RPMI8226 (cell line): ENCODE measurements at places on chromosomes 1 and 21.

- peak; percentile 43 for DNase-seq
These were observed 919 bp downstream of the MCL1 start for GRCh38 chr1:150578272-150579109.

DNA sequence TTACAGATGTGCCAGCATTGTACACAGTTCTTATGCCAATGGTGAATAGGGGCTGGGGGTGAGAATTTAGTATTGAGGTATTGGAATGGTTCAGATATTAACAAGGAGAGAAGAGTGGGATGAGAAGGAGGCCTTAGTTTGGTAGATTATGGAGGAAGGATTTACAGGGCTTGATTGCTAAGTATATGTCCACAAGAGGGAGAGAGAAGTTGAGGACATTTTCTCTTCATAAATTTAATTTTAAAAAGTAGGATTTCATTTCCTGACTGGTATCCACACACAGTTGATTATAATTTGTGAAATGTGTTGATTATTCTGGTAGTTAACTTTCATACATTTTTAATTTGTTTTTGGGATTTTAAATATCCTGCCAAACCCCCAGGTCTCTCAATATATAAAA, 213.0 kb downstream of the ADGRL2 start:
- no peak for DNase-seq

DNA sequence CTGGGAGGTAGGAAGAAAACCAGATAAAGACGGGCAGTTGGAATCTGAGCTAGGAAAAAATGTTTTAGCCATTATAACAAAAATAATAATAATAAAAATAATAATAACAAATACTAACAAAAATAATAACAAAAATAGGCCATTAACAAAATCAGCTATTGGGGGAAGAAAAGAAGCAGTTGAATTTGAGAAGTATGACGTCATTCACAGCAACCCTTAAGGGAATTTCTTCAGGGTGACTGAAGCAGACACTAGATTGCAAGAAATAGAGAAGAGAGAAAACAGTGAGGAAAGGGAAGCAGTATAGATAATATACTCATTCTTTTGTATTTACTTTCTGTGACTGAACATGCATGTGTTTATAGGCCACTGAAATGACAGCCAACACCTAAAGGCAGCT, 20.0 kb downstream of the KRTAP19-8 start:
- no peak for DNase-seq

DNA sequence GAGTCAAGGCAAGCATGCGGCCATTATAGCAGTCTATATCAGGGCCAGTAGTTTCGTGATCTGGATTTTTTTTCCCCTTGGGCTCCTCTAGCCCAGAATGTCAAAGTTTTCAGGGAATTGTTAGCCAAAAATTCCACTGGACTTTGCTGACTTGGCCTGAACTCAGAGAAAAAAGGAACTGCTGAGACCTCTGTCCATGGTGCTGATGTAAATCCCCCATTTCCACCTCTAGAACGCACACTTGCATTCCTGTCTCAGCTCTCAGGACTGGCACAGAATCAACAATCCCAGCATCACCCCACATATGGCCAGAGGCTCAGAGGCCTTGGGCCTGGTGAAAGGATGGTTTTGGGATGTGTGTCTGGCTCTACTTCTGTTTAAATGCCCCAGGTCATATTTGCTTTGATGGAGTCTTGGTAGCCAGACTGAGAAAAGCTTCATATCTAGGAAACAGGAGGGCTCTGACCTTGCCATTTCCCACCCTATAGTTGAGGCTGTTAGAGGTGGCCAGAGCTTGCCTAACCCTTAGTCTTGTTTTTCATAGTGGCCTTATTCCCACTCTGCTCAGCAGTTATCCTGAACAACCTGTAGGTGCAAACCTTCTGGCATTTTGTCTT, 16.9 kb upstream of the EFCAB14 start:
- DNase-seq: peak; percentile 74

DNA sequence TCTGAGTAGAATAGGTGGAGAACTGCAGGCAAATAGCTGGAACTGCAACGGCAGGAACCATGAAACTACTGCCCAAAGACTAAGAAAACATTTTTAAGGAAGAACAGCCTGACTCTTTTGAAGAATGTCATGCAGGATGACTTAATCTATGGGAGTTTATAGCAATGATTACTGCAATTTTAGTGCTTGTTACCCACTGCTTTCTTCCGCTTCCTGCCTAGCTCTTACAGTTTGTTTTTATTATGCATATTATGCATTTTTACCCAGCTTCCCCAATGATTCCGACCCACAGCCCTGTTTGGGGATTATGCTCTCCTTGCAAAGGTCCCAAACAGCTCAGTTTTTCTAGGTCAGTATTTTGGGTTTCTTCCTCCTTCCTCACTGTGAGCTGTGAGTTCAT, 71.2 kb downstream of the PCNX2 start:
- DNase-seq: no peak

GRCh38 chr1:200992382-200993048, 31.0 kb downstream of the KIF21B start:
- DNase-seq: no peak

DNA sequence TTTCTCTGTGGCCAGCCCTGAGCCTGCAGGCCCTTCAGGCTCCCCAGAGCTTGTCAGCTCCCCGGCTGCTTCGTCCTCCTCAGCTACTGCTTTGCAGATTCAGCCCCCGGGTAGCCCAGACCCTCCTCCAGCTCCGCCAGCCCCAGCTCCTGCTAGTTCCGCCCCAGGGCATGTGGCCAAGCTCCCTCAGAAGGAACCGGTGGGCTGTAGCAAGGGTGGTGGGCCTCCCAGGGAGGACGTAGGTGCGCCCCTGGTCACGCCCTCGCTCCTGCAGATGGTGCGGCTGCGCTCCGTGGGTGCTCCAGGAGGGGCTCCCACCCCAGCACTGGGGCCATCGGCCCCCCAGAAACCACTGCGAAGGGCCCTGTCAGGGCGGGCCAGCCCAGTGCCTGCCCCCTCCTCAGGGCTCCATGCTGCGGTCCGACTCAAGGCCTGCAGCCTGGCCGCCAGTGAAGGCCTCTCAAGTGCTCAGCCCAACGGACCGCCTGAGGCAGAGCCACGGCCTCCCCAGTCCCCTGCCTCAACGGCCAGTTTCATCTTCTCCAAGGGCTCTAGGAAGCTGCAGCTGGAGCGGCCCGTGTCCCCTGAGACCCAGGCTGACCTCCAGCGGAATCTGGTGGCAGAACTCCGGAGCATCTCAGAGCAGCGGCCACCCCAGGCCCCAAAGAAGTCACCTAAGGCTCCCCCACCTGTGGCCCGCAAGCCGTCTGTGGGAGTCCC, 45.4 kb downstream of the YARS1 start:
- DNase-seq: no peak

DNA sequence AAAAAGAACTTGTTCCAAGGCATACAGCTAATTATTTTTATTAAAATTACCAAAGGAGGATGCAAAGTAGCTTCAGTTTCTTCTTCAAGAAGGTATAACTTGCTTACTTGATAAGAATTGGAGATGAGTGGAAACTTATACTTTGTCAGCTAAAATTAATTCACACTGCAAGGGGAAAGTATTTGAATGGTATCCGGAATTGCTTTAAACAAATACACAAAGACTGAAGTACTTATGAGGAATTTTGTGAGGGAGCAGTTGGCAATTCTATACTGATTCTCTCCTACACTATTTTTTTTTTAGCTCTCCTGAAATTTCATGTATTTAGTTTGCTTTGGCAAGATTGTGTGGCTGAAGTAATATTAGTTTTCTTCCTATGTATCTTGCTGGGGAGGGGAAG, 39.2 kb upstream of the GRIK1 start:
- DNase-seq: no peak

DNA sequence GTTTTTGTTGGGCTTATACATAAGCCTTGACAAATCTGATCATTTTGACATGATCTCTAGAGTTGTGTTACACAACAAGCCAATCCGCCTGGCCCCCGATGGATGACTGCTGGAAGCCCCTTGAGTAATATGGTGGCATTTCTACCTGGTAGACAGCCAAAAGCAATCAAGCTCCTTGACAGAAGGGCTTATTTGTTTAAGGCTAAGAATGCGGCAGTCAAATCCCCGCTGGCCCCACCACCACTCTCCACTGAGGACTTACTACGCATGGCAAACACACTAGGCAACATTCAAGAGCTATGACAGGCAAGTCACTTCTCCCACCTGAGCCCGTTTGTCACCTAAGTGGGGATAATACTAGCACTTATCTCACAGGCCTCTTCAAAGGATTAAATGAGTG, 33.4 kb upstream of the C1orf198 start:
- DNase-seq: no peak

GRCh38 chr1:229973297-229973612, 93.8 kb upstream of the GALNT2 start:
- DNase-seq: no peak

- DNase-seq: no peak
These were observed 47.6 kb upstream of the POFUT2 start for GRCh38 chr21:45335151-45335760.

DNA sequence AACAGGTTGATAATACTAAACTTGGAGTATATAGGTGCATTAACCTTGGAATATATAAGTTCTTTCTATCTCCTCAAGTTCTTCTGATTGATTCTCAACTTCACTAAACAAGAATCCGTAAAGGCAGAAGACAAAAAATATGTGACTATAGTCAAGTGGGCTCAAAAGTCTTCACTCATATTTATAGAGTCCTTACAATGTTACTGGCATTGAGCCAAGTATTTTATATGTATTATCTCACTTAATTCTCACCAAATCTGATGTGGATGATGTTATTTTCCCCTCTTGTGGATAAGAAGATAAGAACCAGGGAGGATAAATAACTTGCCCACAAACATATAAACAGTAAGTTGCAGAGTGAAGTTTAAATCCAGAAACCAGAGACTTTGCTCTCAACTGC, 486.9 kb downstream of the LRRIQ3 start:
- DNase-seq: no peak

GRCh38 chr21:39063517-39063916, 119.7 kb downstream of the PSMG1 start:
- DNase-seq: no peak

- DNase-seq: no peak
These were observed 18.8 kb upstream of the PKP1 start for GRCh38 chr1:201264554-201264953.

GRCh38 chr21:42002421-42002958, 7.7 kb downstream of the ZBTB21 start:
- no peak for DNase-seq

DNA sequence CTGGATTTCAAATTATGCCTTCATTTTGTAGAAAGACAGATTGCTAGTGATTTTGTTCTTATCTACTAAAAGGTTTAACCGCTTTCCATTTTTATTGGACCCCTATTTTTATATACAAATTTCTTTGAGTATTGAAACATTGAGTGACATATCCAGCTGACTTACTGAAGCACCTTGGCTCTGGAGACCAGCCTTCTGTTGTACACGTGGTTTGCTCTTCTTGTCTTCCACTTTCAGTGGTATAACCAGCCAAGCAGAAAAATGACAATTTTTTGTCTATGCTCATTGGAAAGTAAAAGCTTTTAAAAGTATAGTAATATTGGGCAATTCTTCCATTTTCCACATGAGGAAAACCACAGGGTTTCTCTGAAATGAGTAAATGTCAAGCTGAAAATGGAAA, 4.4 kb downstream of the F13B start:
- no peak for DNase-seq

- no peak for DNase-seq
These were observed 34.4 kb downstream of the HHAT start for GRCh38 chr1:210363119-210363518.

GRCh38 chr1:216422821-216423520, at the start of gene USH2A:
TSS of gene USH2A (minus strand) at chr1:216423448. CDS start at chr1:216422336, 1,112 bp downstream.
- no peak for DNase-seq

- DNase-seq: no peak
These were observed 142.8 kb upstream of the RAB4A start for GRCh38 chr1:229128066-229128608.

DNA sequence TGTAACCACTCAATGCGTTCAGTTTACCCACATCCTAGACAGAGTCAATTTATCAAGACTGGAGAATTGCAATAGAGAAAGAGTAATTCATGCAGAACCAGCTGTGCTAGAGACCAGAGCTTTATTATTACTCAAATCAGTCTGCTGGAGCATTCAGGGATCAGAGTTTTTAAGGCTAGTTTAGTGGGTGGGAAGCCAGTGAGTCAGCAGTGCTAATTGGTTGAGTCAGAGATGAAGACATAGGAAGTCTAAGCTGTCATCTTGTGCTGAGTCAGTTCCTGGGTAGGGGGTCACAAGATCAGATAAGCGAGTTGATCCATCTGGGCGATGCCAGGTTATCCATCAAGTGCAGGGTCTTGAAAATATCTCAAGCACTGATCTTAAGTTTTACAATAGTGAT, 499.6 kb downstream of the MRPL39 start:
- DNase-seq: no peak

GRCh38 chr1:221912230-221912629, 170.3 kb upstream of the DUSP10 start:
- DNase-seq: no peak

DNA sequence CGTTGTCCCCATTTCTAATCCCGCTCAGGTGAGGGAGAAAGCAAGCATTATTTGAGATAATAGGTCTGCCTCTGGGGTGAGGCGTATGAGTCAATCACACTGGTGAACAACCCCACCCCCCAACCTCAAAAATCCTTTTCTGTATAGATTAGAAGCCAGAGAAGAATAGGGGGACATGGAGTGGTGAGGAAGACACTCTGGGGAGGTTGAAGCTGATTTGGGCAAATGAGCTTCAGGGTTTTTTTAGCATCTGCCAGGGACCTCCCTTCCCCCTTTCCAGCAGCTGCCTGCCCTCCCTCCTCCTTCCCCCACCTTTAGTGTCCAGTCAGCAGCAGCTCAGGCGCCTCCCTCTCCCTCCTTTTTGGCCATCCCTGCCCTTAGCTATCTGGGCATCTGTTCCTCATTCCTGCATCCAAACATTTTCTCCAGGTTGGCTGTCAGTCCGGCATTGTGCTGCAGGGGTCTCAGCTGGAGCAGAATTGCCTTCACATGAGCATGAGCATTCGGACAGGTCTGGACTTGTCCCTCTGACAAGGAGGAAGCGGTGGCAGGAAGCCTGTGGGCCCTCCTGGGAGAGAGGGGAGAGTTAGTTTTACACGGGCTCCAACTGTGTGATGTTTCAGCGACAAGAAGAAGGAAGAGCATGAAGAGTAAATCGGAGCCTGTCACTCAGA, 30.8 kb upstream of the PTGFRN start:
- no peak for DNase-seq

DNA sequence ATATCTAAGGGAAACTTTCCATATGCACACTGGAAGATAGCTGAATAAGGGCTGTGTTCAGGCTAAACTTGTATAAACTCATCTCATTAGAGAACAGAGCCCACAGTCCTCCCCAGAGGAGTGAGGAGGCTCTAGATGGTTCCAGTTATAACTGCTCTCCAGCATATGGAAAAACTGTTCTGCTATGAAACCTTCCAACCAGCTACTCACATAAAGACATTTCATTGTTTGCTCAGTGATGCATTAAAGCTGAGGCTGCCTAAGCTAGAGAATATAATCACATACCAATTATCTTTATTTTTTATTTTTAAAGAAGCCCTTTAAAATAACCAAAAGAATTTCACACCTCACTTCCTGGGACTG, 13.3 kb downstream of the AHCYL1 start:
- DNase-seq: no peak

- DNase-seq: no peak
These were observed 249.9 kb downstream of the NFIA start for GRCh38 chr1:61332196-61332753.

GRCh38 chr1:215567491-215568298, 591 bp downstream of the KCTD3 start:
- peak; percentile 72 for DNase-seq

- DNase-seq: no peak
These were observed 36.9 kb upstream of the KLHDC7A start for GRCh38 chr1:18443587-18444520.

GRCh38 chr1:18989896-18990295, 33.4 kb upstream of the IFFO2 start:
- DNase-seq: no peak

GRCh38 chr1:85188530-85188929, 12.3 kb downstream of the SYDE2 start:
- DNase-seq: no peak

- DNase-seq: no peak
These were observed 20.0 kb downstream of the F11R start for GRCh38 chr1:161000736-161001480.
